Esophagus squamous epithelium (tissue), 5 donors: ENCODE measurements at places on chromosomes 3 and 15.

- no peak for DNase-seq
Observed at GRCh38 chr3:29242296-29242695, 38.6 kb upstream of the RBMS3 start.

DNA sequence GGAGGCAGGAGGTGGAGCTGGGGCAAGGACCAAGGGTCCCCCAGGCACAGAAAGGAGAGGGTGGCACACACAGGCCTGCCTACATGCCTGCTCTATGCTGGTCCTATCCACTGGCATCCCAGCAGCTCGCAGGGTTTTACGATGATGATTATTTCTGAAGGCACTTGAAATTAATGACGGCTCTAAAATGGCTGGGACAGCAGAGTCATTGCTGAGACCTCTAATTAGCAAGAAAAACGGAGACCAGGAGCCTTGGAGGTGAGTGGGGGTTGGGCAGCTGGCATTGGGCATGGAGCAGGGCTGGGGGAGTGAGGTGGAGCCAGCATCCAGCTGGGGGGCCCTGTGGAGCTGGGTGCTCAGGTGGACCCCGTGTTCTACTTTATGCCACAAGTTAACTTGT is 3.5 kb upstream of the LINGO1 start:
- no peak for DNase-seq

DNA sequence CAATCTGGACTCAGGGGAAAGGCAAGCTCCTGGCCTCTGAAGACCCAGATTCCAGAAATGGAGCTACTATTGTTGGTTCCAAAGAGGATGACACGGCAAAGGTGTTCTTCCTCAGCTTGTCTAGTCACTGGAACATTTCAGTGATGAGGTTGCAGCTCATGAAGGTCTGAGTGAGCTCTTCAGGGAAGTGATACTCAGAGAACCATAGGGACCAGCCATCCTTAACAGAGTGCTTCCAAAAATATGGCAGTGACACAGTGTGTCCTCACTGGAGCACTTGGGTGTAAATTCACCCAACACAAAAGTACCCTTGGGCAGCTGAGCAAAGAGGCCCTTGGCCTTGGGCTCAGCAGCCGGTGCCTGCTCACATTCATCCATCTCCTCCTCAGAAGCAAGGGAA is 46.3 kb downstream of the SPTSSB start:
- DNase-seq: no peak

DNA sequence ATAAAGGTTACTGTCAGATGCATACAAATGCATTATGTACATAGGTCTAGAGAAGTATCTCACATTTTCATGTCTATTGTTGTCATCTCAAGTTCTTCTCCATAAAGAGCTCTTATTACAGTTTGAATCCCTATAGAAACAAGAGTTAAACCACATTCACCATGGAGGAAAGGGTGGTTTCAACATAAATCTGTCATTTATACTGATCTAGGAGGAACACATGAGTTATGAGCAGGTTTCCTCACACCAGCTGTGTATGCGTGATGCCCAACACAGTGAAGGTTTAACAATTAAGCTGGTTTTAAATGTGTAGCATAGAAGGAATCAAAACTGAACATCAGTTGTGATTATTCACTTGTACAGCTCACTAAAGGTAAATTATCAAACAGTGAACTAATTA is 251.7 kb downstream of the KCNMB2 start:
- DNase-seq: no peak

DNA sequence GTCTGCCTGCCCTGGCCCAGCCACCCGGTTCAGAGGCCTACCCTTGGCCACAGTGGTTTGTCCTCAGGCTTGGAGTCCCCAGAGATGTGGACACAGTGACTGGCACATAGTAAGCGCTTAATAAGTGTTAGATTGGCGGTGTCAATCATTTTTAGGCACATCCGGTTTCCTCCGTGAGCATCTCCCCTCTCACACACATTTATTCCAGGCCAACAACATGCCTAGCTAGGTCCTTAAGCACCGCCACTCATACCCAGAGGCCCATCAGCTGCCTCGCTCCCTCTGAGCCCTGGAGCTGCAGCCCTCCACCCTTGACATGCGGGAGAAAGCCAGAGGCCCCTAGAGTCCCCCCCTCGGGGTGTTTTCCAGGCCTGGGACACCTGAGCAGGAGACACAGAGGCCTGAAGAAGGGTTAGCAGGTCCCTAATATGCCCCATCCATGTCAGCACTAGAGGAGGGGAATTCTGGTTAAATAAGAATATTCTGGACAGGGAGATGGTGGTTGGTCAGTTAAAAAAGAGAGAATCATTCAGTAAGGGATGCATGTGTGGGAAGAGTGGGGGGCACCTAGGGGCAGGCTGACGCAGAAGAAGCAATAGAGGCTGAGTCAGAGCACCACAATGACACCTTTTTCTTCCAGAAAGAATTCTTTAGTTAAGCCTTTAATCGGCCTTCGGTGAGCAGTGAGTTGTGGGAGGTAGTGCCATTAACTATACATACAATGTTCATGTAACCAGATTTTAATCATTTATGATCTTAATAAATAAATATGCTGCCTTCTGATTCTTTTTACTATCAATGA is 22.3 kb downstream of the NR2F2 start:
- DNase-seq: no peak

- no peak for DNase-seq
Observed at GRCh38 chr3:113698956-113699355, 2.5 kb upstream of the USF3 start.

DNA sequence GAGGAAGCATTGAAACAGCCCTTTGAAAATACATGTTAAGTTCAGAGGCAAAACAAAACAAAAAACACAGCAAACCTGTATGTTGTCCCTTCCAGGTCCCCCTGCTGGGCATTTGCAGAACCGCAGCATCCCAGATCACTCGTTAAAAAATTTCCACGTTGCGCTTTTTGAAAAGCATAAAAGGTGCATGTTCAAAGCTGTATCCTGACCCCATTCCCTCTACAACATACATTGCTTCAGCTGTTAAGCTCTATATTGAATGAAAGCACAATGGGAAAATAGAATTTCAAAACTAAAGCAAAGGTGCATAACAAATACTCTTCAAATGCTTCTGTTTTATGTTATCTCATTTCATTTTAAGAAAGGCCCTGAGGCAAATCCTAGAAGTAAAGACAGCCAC is 328.3 kb downstream of the THSD4 start:
- no peak for DNase-seq

DNA sequence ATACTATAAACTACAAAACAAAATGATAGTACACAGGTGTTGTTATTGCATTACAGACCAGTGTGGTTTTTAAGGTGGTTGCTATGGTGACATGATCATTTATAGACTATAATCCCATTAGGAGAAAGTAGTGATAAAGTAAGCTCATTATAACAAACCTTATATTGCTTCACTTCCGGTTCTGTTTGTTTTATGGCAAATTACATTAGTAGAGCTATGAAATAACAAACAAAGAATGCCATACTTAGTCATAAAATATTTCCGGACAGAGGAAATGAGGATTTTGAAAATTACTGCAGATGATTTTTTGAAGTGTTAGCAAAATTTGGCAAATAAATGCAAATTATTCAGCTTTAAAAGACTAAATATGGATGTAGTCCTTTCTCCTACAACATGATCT is 640.4 kb upstream of the ARPP21 start:
- DNase-seq: no peak

DNA sequence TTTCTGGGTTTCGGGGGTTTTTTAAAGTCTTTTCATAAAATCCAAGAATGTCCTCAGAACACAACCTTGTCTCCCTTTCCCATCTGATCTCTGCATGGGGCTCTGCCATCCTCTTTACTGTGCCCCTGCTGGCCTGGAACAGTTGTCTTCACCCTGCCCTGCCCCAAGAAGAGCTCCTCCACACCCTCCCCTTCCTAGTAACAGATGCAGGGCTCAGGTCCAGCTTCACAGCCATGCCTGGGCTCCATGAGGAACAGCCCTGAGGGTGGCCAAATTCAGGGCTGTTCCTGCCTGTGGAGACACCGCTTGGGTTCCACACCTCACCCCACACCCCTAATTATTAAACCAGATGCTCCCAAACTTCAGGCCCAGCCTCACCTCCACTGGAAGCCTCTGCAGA is 12.9 kb upstream of the ULK3 start:
- DNase-seq: no peak

DNA sequence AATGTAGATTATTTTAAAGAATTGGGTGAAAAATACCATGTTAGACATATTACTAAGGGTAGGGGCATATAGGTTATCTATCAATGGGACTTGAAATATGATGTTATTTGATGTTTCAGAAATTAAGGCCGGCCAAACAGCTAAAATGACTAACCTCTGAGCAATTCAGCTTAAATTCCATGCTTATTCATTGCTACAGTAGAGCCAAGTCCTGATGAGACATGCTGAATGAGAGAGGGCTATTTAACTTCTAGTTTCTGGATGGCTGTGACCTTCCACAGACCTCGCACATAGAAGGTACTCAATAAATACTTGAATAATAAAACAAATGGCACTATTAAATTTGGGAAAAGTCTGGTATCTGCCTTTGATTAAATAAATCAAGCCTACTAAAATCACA is 175.6 kb upstream of the WNT5A start:
- no peak for DNase-seq

GRCh38 chr3:112228786-112229185 is 65.2 kb downstream of the SLC9C1 start:
- no peak for DNase-seq

- DNase-seq: no peak
Observed at GRCh38 chr15:68364028-68364659, 67.8 kb downstream of the ITGA11 start.

DNA sequence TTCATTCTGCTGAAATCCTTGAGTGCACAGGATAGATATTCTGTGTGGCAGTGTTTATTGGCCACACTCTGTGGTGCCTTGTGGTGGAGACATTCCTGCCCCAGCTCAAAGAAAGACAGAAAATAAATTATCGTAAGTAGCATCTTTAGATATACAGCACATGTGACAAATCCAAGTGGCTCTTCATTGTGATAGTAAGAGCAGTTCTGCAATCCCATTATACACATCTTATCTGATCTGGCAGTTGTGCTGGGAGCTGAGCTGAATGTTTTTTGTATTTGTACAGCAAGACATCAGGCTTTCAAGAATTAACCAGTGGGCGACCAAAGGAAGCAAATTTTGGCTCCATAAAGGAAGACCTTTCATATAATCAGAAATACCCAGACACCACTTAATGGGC is 235.3 kb upstream of the MRPL3 start:
- no peak for DNase-seq

GRCh38 chr3:167483708-167484475 is 10.1 kb upstream of the SERPINI2 start:
- DNase-seq: no peak

GRCh38 chr15:101486696-101487459 is 2.6 kb downstream of the PCSK6 start:
- DNase-seq: no peak

- DNase-seq: no peak
Observed at GRCh38 chr3:153591561-153592245, 429.7 kb downstream of the RAP2B start.

DNA sequence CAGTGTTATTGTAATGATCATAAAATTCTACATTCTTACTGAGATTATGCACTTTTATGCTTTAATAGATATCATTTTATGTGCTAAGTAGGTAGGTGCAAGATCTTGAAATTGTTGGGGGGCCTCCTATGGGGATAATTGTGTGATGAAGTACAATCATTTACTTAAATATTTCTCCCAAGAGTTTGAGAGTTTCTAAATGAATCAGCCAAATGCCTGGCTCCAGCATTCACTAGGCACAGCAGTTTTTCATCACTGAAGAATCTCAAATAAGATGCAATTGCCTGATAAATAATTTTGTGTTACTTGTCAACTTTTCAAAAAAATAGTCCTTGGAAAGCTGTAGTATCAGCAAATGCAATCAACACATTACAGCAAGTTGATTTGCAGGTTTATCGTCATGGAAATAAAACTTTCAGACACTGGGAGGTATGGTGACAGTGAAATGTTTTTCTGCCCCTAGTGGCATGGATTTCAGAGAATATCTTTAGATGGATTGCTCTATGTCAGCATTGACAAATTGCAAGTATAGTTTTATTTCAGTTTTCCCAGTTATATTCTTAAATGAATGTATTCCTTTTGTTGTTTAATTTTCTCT is 167.1 kb downstream of the NEK11 start:
- no peak for DNase-seq

DNA sequence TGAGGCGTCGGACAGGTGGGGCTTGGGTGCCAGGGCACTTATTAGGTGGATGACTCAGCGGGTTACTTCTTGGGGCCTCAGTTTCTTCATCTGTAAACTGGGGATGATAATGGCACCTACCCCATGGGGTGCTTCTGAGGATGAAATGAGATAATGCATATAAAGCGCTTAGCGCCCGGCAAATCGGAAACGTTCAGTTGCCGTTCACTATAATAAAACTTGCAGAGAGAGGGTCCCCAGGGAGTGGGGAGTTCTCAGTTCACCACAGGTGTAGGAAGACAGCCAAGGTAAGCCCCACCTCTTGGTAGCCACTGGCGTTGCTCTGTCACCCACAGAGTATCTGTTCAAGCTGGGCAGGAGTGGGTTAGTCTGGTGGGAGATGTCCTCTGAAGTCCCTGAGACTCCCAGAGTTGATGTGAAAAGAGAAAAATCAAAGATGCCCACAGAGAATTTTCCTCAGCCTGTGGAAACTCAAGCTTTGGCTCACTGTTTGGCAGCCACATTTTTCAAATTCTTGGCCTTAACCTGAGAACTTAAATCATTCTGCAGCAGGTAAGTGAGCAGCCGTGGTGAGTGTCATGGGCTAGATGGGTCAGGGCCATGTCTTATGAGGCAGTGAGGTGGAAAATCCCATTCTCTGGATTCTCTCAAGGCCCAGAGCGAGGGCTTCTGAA is 221.5 kb upstream of the BHLHE40 start:
- DNase-seq: no peak

DNA sequence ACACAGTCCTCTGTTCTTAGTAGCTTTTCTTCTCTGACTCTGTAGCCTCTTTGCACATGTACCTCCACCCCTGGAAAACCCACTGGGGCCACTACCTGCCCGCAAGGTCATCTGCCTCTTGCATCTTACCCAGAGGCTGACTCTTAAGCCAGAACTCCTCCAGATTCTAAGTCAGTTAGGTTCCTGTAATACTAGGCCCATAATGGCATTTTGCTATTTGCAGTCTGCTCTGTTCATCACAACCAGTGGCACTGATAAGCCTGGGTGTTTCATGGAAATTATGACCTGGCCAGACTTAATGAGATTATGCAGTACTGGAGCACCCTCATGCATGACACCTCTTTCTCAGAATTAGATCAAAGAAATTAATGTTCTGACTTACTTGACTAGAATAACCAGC is 31.7 kb upstream of the ATG7 start:
- DNase-seq: no peak

DNA sequence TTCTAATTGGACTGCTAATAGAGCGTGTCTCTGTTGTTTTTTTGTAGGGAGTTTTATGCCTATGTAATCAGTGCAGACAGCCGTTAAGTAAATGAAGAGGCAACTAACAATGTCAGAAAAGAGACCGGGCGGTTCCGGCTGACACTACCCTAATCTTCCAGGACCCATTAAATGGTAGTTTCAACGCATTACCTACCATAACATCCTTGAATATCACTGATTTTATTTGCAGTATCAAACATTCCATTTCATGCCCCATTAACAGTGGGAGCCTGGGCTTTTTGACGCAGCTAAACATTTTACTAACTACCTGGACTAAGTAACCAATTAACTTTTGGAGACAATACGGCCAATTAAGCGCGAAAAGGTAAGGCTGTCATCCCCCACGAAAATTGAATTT is 832.9 kb upstream of the NR2F2 start:
- no peak for DNase-seq
